ENCODE measurements at places on chromosomes 1 and 21.

GRCh38 chr1:185663332-185663731 lies 70.9 kb upstream of the HMCN1 start:
- no peak for DNase-seq

DNA sequence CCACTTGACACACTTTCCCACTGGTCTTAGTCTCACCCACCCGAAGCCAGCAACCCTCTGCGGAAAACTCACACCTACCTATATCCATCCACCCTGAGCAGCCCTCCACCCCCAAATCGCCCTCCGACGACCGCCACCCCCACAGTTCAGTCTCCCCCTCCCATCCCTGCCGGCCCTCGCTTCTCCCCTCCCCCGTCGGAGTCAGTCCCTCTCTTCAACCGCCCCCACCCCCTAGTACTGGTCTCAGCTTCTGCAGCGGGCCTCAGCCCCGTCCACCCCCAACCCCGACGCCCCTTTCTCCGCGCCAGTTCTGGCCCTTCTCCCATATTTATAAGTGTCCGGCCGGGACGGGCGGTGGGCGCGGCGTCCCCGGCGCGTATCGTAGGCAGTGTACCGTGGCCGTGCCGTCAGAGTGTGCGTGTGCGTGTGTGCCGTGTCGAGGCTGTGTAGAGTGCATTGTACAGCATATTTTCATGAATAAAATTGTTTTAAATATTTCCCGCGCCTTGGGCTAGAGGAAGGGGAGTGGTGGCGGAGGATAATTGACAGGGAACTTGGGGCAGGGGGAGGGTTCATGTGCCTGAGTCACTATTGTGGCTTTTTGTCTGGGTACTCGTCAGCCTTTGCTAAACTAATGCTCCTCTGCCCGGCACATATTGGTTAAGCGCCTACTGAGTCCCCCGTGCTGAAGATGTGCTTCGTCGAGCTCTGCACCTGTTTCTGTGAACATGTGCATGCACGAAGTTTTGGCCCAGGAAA lies 22.0 kb downstream of the FOXO6 start:
- DNase-seq: no peak

- no peak for DNase-seq
Measured at GRCh38 chr1:215376544-215377264, 190.4 kb upstream of the KCTD3 start.

DNA sequence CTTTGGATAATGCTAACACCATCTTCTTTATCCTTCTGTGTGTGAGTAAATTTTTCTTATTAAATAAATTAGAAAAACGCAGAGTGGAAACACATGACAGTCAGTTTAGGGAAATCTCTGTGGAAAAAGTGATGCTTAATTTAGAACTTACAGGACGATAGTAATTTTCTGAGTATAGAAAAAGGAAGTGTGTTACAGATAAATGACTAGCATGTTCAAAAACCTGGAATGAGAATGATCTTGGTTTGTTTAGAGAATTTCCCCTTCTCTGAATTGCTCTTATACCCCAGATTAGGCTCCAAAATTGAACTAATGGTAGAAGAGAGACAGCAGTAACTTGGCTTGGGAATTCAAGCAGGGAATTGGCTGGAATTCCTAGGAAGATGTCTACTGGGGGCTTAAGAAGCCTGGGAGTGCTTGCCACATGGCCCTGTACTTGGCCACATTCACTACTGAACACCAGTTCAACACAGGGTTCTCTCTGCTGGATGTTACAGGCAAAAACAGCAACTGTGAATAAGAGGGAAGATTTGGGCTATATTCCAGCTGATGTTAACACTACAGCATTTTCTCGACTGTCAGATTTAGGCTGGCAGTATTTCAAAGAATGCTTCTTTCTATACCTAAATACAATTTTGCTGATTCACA lies 1004.2 kb downstream of the TTLL7 start:
- no peak for DNase-seq

DNA sequence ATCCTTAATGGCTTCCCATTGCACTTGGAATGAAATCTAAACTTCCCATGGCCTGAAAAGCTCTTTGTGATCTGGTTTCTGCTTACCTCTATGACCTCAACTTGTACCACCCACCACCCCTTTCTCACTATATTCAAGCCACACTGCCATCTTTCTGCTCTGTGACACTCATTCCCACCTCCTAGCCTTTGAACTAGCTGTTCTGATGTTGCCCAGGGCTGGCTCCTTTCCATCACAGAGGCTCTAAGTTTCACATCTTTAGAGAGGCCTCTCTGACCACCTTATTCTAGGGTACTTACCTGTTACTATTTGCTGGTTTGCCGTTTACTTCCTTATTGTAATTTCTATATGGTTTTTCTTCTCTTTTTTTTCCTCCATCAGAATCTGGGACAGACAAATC lies 4.2 kb downstream of the MPZL1 start:
- no peak for DNase-seq

All from tibial artery (tissue), 4 donors.